ENCODE measurements at places on chromosomes 2 and 18.

GRCh38 chr2:38159597-38159996, 83.6 kb upstream of the CYP1B1 start:
- no peak for DNase-seq

GRCh38 chr2:107588181-107588580, 238.5 kb upstream of the RGPD4 start:
- DNase-seq: no peak

- DNase-seq: no peak
Observed at GRCh38 chr2:128573116-128573515, 254.4 kb upstream of the HS6ST1 start.

DNA sequence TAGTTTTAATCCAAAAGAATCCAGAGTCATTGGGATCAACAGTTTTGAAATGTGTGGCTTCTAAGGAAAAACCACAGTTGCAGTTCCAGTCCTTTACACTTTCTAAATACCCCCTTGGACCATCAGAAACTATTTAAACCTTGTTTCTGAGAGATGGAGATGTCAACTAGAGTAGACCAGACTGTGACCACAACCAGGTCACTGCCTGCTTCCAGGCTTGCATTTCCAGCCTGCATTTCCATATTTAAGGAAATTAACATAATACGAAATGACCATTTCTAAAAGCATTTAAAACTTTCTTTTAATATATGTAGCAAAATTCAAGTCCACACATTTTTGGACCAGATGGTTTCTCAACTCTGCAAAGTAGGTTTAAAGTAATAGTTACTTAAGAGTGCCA, 38.4 kb downstream of the ADD2 start:
- no peak for DNase-seq

- no peak for DNase-seq
Observed at GRCh38 chr2:140882671-140883620, 1247.9 kb downstream of the LRP1B start.

DNA sequence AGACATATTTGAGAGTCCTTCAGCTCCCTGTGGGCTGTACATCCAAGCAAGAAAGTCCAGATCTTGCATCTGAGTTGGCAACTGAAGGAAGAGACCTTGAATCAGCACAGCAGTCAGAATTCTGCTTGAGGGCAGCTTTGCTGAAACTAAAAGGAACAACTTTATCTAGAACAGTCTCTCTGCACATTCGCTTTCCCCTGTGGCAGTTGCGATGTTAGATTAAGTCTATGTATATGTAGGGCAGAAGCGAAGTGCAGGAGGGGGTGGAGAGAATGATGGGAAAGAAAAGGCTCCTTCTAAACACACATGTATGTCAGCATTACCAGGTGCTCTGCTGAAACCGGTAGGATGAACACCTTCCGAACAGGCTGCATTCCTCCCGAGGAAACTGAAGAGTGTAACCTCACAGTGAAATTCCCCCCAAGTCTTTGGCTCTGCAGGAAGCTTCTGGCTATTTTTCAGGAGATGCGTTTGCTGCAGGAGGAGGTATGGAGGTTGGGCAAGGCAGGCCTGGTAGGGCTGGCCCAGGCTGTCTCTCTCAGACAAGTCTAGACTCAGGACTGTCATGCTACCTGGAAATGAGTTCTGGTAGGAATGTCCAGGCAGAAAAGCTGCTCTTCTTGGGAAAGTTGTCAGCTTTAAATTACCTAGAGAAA, 70.0 kb upstream of the ATL2 start:
- no peak for DNase-seq

- no peak for DNase-seq
Observed at GRCh38 chr2:104215269-104216161, 638.4 kb upstream of the POU3F3 start.

Data from activated naive CD8-positive, alpha-beta T cell treated with anti-CD3 and anti-CD28 coated beads, Interleukin-2, amount 50 U/mL, for 24 hours (primary cell).